Breast epithelium (tissue), 4 donors: ENCODE measurements at places on chromosomes 12 and 14.

GRCh38 chr12:3935078-3935477 lies 61.9 kb upstream of the PARP11 start:
- H3K27ac ChIP-seq: no peak overlapping the region
- no peak for DNase-seq
- H3K36me3 ChIP-seq: no peaks in the 10 kb centered on the region
- no peaks in the 10 kb centered on the region for H3K4me1 ChIP-seq

DNA sequence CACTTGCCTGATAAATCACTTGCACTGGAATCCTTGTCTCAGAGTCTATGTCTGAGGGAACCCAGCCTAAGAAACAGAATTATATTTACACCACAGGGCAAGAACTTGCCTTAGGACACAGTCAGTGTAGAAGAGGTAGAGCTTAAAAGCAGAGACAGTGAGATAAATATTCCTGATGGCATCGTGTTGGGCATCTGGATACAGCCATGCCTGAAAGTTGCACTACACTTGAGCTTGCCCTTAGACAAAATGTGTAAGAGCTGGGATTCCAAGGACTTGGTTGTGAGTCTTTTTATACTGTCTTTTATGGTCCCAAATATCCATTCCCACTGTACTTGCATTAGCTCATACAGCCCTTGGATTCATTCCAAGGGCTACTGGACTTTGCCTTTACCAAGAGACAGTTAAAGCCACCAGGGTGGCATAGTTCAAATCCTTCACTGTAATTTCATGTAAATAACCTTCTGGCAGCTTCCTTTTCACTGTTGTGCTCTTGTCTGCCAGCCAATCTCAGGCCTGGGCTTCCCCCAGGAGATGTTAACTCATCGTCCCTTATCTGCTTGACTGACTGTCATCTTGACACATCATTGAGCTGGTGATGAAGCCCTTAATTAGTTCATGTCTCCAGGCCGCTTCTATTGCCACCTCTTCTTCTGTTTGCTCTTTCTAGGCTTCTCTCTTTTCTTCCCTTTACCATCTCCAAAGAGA lies 577.9 kb upstream of the TBX3 start:
- no peaks in the 10 kb centered on the region for H3K27me3 ChIP-seq
- no peak overlapping the region for H3K4me3 ChIP-seq
- H3K36me3 ChIP-seq: no peaks in the 10 kb centered on the region
- no peaks in the 10 kb centered on the region for H3K4me1 ChIP-seq
- no peak overlapping the region for H3K27ac ChIP-seq

GRCh38 chr12:4816744-4817525 lies 92.8 kb upstream of the KCNA1 start:
- no peak for DNase-seq
- H3K4me3 ChIP-seq: no peak overlapping the region
- no peak overlapping the region for H3K27ac ChIP-seq

GRCh38 chr12:17169726-17170471 lies 563.9 kb upstream of the LMO3 start:
- H3K36me3 ChIP-seq: no peaks in the 10 kb centered on the region
- no peak overlapping the region for H3K27ac ChIP-seq
- DNase-seq: no peak
- no peaks in the 10 kb centered on the region for H3K4me1 ChIP-seq
- no peak overlapping the region for H3K4me3 ChIP-seq

DNA sequence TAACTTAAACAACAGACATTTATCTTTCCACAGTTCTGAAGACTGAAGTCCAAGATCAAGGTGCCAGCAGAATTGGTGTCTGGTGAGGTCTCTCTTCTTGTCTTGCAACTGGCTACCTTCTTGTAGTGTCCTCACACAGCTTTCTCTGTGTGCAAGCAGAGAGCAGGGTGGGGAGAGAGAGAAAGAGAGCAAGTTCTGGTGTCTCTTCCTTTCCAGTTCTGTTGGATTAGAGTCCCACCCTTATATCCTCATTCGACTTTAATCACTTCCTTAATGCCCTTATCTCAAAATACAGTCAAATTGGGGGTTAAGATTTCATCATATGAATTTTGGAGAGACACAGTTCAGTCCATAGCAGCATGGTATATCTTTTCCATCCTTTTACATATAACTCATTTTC lies 40.8 kb downstream of the DYRK2 start:
- H3K4me3 ChIP-seq: no peak overlapping the region
- no peaks in the 10 kb centered on the region for H3K36me3 ChIP-seq
- H3K27ac ChIP-seq: no peak overlapping the region
- H3K4me1 ChIP-seq: no peaks in the 10 kb centered on the region

- H3K27me3 ChIP-seq: no peaks in the 10 kb centered on the region
- H3K27ac ChIP-seq: no peak overlapping the region
- H3K4me1 ChIP-seq: no peaks in the 10 kb centered on the region
- H3K4me3 ChIP-seq: no peak overlapping the region
- DNase-seq: no peak
- H3K36me3 ChIP-seq: no peaks in the 10 kb centered on the region
Observed at GRCh38 chr14:92259613-92260357, 63.2 kb upstream of the SLC24A4 start.

- no peak overlapping the region for H3K4me3 ChIP-seq
- H3K36me3 ChIP-seq: no peaks in the 10 kb centered on the region
- H3K4me1 ChIP-seq: no peaks in the 10 kb centered on the region
- no peaks in the 10 kb centered on the region for H3K27me3 ChIP-seq
- DNase-seq: no peak
- no peak overlapping the region for H3K27ac ChIP-seq
Observed at GRCh38 chr14:55353686-55354467, 57.8 kb downstream of the ATG14 start.

DNA sequence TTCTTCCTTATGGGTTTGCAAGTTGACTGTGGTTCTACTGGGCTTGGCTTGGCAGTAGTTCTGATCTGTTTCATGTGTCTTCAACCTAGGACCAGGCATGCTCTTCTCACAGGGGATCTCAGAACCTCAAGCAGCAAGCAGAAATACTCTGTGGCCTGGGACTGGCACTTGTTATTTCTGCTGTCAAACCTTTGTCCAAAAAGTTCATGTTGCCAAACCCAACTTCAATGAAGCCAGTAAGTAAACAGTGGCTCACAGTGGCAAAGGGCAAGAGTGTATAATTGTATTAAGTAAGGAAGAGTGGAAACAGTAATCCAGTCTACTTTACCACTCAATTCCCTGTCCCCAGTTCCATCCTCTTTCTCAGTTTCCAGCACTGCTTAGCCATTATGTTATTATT lies 15.7 kb upstream of the HMGA2 start:
- no peaks in the 10 kb centered on the region for H3K36me3 ChIP-seq
- H3K27me3 ChIP-seq: no peaks in the 10 kb centered on the region
- H3K4me1 ChIP-seq: no peaks in the 10 kb centered on the region
- DNase-seq: no peak
- H3K27ac ChIP-seq: no peak overlapping the region
- H3K4me3 ChIP-seq: no peak overlapping the region

GRCh38 chr14:56282179-56282578 lies 164.0 kb downstream of the PELI2 start:
- no peak overlapping the region for H3K4me3 ChIP-seq
- no peak for DNase-seq
- H3K4me1 ChIP-seq: no peaks in the 10 kb centered on the region

GRCh38 chr14:37203423-37203822 lies 5.7 kb downstream of the MIPOL1 start:
- H3K36me3 ChIP-seq: no peaks in the 10 kb centered on the region
- no peak for DNase-seq
- H3K4me1 ChIP-seq: no peaks in the 10 kb centered on the region
- no peak overlapping the region for H3K4me3 ChIP-seq
- no peaks in the 10 kb centered on the region for H3K27me3 ChIP-seq

DNA sequence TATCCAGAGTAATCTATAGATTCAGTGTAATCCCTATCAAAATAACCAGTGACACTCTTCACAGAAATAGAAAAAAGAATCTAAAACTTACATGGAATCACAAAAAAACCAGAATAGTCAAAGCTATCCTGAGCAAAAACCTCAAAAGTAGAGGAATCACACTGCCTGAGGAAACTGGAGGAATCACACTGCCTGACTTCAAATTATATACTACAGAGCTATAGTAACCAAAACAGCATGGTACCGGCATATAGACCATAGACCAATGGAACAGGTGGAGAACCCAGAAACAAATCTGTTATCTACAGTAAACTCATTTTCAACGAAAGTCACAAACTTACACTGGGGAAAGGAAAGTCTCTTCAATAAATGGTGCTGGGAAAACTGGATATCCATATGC lies 244.0 kb downstream of the FUT8 start:
- no peaks in the 10 kb centered on the region for H3K4me1 ChIP-seq
- H3K27ac ChIP-seq: no peak overlapping the region
- H3K27me3 ChIP-seq: no peaks in the 10 kb centered on the region
- no peaks in the 10 kb centered on the region for H3K36me3 ChIP-seq
- no peak overlapping the region for H3K4me3 ChIP-seq

DNA sequence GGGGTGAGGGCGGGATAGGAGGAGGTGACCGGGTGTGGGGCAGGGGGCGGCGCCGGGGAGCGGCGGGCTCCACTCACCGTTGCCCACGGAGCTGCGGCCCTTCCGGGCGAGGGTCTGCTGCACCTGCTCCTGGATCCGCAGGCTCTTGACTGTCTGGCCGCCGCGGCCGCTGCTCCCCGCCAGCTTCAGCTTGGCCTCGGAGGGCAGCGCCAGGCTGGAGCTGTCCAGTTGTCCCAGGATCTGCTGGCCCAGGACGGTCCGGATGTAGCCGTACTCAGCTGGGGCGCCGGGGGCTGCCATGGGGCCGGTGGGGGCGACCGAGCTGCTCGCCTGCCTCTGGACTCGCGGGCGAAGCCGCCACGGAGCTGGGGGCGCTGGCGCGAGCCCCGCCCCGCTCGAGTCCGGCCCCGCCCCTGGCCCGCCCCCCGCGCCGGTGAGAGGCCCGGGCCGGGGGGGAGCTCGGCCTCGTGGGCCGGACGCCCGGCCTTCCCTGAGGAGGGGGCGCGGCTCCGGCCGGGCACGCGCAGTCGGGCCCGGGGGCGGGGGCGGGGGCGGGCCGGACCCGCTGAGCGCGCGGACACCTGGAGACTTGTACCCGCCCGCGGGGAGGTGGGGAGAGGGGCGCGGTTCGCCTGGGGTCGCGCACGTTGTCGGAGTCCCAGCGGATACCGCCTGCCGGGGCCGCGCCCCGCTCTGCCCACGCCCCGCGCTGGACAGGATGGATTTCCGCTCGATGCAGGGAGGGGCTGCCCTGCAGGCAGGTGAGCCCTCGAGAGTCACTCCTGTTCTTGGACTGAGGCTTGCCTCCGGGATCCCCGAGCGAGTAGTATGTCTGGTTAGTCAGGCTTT lies at the start of gene PKP2:
Gene PKP2, minus strand, starts transcription at position 346 of the 849 bp plus-strand sequence. Its CDS starts 46 bp downstream, at position 300.
- no peaks in the 10 kb centered on the region for H3K36me3 ChIP-seq
- peak within 1 kb of the TSS; percentile 78 for H3K4me3 ChIP-seq
- no peaks in the 10 kb centered on the region for H3K27me3 ChIP-seq
- H3K4me1 ChIP-seq: no peaks in the 10 kb centered on the region
- peak; percentile 77 for DNase-seq

DNA sequence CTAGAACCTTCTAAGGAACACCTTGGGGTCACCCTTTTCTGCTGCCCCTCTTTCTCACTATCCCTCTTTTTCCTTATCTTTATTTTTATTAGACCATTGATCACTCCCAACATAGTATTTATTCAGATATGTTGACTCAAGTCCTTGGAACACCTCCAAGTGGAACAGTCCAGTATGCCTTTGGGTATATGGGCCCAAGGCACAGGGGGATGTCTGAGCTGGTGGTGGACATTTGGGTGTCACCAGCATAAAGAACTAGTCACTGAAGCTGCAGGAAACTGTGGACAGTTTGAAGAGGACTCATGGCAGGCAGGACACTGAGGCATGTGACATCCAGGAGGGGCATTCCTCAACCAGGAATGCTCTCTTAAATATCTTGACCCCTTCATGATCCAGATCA lies 105.6 kb downstream of the VEZT start:
- H3K36me3 ChIP-seq: no peaks in the 10 kb centered on the region
- H3K4me1 ChIP-seq: no peaks in the 10 kb centered on the region
- no peaks in the 10 kb centered on the region for H3K27me3 ChIP-seq
- H3K4me3 ChIP-seq: no peak overlapping the region

DNA sequence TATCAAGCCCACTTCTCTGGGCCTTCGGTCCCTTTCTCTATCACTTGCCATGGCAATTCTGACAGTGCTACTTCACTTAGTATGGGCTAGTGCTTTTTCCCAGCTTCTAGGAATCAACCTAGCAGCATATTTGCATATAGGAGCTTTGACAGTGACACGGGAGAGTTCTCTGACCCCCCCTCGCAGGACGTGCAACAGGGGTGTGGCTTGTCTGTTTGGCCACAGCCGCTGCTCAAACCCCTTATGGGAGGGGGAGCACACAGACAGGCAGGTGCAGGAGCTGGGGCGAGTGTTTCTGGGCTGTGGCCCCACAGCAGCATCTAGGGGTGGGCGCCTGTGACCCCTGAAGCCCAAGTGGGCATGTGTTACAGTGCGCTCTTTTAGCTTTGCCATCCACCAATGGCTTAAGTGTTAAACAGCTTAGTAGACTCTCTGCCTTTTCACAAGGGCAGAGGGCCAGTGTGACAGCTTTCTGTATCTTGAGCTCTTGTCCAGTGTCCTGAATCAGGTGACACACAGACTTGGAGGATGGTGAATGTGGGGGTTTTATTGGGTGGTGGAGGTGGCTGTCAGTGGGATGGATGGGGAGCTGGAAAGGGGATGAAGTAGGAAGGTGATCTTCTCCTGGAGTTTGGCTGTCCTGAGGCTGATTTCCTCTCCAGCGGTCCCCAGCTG lies 229.3 kb downstream of the PCNX1 start:
- no peaks in the 10 kb centered on the region for H3K27me3 ChIP-seq
- H3K27ac ChIP-seq: no peak overlapping the region
- H3K4me3 ChIP-seq: no peak overlapping the region
- DNase-seq: no peak
- no peaks in the 10 kb centered on the region for H3K36me3 ChIP-seq

GRCh38 chr14:101031186-101031585 lies 127.7 kb upstream of the RTL1 start:
- H3K36me3 ChIP-seq: no peaks in the 10 kb centered on the region
- H3K4me1 ChIP-seq: no peaks in the 10 kb centered on the region
- no peak for DNase-seq

- H3K36me3 ChIP-seq: no peaks in the 10 kb centered on the region
- no peak for DNase-seq
- H3K4me1 ChIP-seq: no peaks in the 10 kb centered on the region
- H3K4me3 ChIP-seq: no peak overlapping the region
- no peak overlapping the region for H3K27ac ChIP-seq
- H3K27me3 ChIP-seq: no peaks in the 10 kb centered on the region
Observed at GRCh38 chr12:93148412-93148811, 219.3 kb upstream of the EEA1 start.

DNA sequence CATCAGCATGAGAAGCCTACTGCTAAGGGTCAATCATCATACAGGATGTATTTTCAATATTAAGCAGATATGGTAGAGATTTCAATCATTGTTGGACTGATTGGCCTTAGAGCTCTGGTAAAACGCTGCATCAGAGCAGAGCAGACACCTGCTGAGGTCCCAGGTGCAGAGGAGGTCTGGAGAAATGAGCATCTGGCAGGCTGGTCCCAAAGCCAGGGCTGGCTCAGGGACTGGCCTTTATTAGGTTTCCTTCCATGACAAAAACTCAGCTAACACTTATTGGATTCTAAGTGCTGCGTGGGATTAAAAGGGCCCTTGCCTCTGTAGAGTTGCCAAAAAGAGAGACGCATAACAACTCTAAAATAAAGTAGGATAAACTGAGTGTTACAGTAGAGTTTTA lies 29.7 kb downstream of the AKAP6 start:
- H3K36me3 ChIP-seq: no peaks in the 10 kb centered on the region
- DNase-seq: no peak
- no peaks in the 10 kb centered on the region for H3K4me1 ChIP-seq
- H3K27me3 ChIP-seq: no peaks in the 10 kb centered on the region

GRCh38 chr12:71567537-71567936 lies 96.1 kb downstream of the ZFC3H1 start:
- H3K27me3 ChIP-seq: no peaks in the 10 kb centered on the region
- no peaks in the 10 kb centered on the region for H3K4me1 ChIP-seq
- no peak overlapping the region for H3K27ac ChIP-seq
- DNase-seq: no peak
- no peaks in the 10 kb centered on the region for H3K36me3 ChIP-seq
- no peak overlapping the region for H3K4me3 ChIP-seq
